ENCODE measurements at places on chromosomes 11 and 22.

DNA sequence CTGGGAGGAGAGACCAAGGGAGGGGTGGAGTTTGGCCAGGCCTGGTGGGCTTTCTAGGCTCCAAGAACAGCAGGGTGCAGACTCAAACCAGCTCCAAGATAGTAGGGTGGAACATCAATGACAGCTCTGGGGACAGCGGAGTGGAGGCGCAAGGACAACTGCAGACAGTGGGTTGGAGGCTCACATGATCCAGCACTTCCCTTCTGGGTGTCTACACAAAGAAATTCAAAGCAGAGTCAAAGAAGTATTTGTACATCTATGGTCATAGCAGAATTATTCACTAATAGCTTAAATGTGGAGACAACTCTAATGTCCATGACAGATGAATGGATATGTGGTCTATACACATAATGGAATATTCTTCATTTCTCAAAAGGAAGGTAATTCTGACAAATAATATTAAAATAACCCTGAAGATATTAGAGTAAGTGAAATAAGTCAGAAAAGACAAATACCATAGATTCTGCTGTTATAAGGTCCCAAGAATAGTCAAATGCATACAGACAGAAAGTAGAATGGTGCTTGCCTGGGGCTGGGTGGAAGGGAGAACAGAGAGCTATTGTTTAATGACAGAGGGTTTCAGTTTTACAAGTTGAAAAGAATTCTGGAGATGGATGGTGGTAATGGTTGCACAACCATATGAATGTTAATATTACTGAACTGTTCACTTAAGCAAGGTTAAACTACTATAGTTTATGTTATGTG is 5.5 kb upstream of the GAB4 start:
- DNase-seq = no peak

GRCh38 chr22:49764127-49764581 is 63.5 kb downstream of the BRD1 start:
- DNase-seq = no peak

GRCh38 chr11:97732011-97732632 is 1288.6 kb upstream of the CNTN5 start:
- DNase-seq = peak; percentile 28

DNA sequence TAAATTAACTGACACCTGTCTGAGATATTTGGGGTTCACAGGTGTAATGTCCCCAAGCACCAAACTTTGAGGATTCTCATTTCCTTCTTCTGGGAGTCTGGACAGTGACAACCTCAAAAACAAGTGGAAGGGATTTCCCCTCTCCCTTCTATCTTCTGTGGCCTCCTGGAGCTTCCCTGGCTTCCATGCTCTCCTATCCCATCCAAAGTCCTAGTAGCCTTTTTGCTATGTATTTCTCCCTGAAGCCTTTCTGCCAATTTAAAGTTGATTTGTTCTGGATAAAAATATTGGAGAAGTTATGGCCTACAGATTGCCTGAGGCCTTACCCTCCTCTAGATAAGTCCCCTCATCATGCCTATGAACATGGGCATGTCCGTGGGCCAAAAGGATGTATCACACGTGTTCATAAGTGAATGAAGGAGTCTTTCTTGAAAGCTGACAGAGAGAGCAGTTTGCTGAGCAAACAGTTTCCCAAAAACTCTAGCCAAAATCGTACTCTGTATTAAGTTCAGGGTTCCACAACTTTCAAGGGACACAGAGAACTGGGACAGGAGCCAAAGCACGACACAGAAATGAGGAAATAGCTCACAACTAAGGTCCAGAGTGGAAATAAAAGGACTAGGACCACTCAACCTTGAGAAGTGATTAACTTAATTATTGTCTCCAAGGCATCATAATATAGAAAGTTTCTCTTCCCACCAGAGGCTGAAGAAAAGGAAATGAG is 6.7 kb downstream of the HEPACAM start:
- no peak for DNase-seq

GRCh38 chr11:2126520-2127085 is 12.6 kb downstream of the IGF2 start:
- DNase-seq = no peak

Data from M059J (cell line).